Stimulated activated CD4-positive, alpha-beta T cell treated with anti-CD3 and anti-CD28 coated beads, TNF-alpha, amount 100 ng/mL, for 4 hours (primary cell): ENCODE measurements at places on chromosomes 7 and 10.

GRCh38 chr7:15947754-15948153, 261.3 kb upstream of the MEOX2 start:
- no peak for DNase-seq

DNA sequence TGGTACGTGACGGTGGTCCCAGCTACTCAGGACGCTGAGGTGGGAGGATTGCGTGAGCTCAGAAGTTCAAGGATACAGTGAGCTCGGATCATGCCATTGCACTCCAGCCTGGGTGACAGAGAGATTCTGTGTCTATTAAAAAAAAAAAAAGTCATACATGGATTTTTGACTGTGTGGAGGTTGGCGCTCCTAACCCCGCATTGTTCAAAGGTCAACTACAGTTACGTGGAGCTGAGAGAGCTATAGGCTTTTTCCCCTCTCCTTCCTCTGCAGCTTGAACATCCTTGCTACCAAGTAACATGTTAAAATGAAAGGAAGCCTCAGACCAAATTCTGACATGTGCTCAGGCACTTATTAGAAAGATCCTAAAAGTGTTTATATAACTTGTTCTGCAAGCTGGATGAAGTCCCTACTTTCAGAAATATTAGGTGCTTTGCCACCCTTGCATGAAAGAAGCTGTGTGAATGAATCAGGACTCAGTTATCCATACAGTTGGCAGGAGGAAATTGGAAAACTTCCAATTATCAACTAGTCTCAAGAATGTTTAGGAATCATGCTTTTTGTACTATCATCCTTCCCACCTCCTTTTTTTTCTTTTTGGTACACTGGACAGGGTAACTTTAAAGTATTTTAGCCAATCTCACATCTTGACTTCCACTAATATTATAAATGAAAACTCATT, 12.5 kb upstream of the ST7 start:
- no peak for DNase-seq

- DNase-seq: no peak
These were observed 293.9 kb downstream of the CCDC3 start for GRCh38 chr10:12707461-12708185.

- no peak for DNase-seq
These were observed 94.3 kb downstream of the DLG5 start for GRCh38 chr10:77832238-77832637.

- no peak for DNase-seq
These were observed 4.8 kb downstream of the INA start for GRCh38 chr10:103281753-103282152.

DNA sequence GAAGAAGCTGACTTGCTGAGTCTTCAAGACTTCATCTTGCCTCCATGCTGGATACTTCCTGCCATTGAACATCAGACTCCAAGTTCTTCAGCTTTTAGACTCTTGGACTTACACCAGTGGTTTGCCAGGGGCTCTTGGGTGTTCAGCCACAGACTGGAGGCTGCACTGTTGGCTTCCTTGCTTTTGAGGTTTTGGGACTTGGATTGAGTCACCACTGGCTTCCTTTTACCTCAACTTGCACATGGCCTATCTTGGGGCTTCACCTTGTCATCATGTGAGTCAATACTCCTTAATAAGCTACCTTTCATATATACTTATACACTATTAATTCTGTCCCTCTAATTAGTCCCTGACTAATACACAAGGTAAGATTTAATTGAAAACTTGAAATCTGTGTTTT, 361.7 kb upstream of the SEMA3C start:
- DNase-seq: no peak

GRCh38 chr10:308101-308500, 172.8 kb downstream of the ZMYND11 start:
- no peak for DNase-seq

- no peak for DNase-seq
These were observed 2.2 kb downstream of the TRIL start for GRCh38 chr7:28955718-28956607.

GRCh38 chr10:24664991-24665390, 58.7 kb downstream of the ARHGAP21 start:
- DNase-seq: no peak

DNA sequence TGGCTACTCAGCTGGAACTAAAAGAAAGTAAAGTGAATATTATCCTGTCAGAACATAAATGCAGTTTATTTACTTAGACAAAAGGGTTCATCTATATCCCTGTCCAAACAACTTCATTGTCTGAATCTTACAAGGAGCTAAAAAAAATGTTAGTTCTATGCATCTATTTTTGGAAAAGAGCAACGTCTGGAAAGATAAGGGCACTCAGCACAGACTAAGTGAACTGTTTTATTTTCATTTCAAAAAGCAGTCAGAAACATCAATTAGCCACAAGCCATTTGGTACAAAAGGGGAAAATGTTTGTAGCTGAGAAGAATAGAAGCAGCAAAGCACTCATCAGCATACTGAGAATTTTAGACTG, 245.5 kb downstream of the FOXP2 start:
- no peak for DNase-seq

DNA sequence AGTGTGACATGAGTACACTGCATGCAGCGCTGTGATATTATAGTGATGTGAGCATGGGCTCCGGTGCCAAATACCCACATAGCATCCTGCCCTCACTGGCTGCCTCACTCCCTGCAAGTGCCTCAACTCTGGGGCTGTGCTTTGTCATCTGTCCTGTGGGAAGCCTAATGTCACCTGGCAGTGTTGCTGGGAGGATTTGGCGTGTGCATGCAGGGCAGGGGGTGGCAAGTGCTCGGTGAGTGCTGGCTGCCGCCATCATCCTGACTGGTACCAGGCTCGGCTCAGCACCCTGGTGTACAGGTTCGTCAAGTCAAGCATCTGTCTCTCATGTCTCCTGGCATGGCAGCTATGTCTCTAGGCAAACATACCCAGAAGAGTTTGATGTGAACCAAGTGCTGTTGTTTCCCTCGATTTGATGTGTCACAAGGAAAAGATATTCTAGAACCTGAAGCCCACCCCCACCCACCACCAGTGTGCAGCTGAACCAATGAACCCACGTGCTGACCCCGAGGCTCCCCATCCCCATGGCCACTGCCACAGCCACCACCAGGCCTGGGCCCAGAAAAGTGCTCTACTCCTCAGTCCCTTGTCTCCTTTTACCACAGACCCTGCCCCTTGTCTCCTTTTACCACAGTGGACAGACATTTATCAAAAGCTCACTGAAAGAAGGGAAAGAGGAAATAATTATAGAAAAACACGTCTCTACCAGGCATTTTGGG, 135.8 kb downstream of the MAPK8 start:
- no peak for DNase-seq

- no peak for DNase-seq
These were observed 847.1 kb upstream of the MBL2 start for GRCh38 chr10:53619671-53620070.

DNA sequence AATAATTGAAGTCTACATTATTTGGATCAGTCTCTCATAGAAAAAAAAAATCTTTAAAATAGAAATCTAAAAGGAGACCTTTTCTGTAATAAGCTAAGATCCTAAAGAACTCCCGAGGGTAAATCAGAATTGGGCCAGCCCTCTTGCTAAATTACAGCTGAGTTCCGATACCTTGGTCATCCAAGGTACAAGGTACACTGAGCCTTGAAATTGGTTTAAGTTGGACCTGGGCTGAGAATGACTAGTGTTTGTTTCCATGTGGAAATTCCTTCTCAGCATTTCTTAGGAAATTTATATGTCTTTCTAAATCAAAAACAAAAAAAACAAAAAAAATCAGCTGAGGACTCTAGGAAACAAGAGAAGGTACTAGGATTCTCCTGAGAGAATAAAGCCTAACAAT, 64.9 kb downstream of the DNMBP start:
- no peak for DNase-seq

DNA sequence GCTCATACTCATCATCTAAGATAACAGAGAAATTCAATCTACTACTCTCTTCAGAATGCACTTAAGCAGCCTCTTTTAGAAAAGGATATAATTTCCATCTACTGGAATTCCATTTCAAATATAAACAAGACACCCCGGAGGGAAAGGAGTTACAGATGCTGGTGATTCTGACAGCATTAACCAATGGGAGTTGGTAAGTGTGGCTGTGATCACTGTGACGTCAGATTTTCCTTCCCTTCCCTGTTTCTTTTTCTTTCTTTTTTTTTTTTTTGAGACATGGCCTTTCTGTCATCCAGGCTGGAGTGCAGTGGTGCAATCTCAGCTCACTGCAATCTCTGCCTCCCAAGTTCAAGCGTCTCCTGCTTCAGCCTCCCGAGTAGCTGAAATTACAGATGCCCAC, 106.6 kb downstream of the ACTR3B start:
- no peak for DNase-seq

GRCh38 chr7:105450177-105450861, 61.6 kb upstream of the SRPK2 start:
- DNase-seq: no peak

DNA sequence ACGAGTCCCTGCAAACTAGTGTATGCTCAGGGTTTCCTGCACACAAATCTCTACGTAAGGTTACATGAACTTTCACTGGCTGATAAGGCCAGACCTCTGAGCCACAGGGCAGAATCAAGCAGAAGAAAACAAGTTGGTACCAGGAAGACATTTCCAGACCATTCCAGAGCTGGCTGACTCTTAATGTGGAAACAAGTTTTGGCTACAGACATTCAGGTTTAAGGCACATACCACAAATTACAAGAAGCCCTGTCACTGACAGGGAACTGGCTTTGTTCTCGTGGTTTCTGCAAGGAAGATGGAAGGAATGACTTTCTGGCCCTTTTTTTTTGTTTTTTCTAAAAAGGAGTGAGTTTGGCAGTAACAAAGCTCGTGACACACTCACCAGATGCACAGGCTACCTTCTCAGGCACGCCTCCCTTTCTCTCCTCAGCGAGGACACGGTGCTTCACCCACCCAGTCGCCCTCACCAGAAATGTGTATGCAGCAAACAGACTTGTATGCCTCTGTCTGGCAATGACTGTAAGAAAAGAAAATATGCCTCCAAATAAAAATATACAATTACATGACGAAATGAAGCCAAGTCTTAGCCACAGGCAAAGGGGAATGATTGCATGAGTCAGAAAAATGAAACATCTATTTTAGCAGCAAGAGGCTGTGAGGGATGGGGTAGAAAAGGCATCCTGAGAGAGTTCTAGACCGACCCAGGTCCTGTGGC, 22.6 kb downstream of the PLAC9 start:
- DNase-seq: no peak

- DNase-seq: no peak
These were observed 389.0 kb downstream of the GRID1 start for GRCh38 chr10:85977642-85978041.

- no peak for DNase-seq
These were observed 97.5 kb downstream of the DNAJB9 start for GRCh38 chr7:108667216-108667615.

- no peak for DNase-seq
These were observed 12.4 kb upstream of the MTERF1 start for GRCh38 chr7:91892821-91893340.

- DNase-seq: no peak
These were observed 36.2 kb upstream of the EFCAB10 start for GRCh38 chr7:105617280-105618015.

- DNase-seq: no peak
These were observed 379.7 kb downstream of the RPS24 start for GRCh38 chr10:78413076-78414055.

DNA sequence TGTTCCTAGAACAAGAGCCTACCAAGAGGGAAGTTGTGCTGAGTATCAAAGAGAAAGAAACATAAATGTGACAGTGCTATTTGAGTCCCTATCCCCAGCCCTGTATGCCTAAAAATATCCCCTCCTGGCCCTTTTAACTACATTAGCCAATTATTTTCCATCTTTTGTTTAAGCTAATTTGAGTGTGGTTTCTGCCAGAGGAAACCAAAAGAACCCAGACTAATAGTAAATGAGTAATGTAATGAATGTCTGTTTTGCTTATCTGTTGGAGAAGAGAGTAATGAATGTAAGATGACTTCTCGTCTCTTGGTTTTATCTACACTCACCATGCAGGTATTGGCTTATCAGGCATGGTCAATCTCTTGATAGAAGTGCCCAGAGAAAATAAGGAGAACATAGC, 134.4 kb upstream of the CDK1 start:
- no peak for DNase-seq

GRCh38 chr7:26534649-26535482, 243.2 kb downstream of the SNX10 start:
- DNase-seq: no peak

DNA sequence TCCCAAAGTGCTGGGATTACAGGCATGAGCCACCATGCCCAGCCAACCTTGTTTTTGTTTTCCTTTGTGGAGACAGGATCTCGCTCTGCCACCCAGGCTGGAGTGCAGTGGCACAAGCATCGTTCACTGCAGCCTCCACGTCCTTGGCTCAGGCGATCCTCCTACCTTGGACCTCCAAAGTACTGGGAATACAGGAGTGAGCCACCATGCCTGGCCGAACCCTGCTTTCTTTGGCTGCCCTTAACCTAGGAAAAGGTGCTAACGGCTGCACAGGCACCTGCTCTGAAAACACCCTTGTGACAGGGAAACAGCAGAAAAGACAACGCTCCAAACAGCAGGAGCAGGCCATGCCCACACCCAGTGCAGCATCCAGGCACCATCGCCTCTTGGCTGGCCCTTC, 71.9 kb downstream of the OAT start:
- no peak for DNase-seq

GRCh38 chr10:91340613-91341362, 69.4 kb upstream of the HECTD2 start:
- no peak for DNase-seq

DNA sequence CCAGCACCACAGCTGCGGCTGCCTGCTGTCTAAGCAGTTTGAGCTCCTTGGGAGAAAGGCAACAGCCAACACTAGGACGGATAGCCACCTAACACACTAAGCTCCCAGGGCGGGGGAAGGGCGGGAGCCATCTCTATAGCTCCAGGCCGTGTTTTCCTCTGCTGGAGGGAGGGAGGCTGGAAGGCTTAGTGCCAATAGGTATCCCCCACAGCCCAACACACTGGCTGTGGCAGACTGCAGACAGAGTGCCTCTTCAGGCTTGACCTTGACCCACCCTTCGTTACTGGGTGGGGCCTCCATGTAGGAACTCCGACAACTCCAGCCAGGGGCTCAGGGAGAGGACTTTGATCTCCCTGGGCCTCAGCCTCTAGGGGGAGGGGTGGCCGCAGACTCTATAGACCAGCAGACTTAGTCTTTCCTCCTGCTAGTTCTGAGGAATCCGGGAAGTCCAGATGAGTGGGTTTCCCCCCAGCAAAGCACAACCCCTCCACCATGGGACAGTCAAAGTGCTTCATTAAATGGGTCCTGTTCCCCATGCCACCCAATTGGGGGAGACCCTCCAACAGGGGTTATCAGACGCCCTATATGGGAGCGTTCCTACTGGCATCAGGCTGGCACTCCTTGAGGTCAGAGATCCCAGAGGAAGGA, 314.4 kb upstream of the MKI67 start:
- no peak for DNase-seq

- peak; percentile 28 for DNase-seq
These were observed 11.9 kb downstream of the FLNC start for GRCh38 chr7:128841921-128842673.

DNA sequence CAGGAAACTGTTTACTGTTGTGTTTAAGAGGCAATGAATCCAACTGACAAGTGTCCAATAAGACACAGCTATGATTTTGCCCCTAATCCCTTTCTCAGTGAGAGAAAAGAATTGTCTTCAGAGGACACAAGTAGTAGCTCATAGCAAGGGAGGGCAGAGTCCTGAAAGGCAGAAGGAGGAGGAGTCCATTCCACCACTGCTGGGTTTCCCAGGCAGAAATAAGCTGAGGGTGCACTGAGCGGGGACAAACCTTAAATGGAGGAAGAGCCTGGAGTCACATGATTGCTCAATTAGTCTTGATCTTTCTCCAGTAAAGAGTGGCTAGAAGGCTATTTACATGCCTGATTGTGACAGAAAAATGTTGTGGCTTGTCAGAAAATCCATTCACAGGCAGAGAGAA, 573.8 kb downstream of the POM121L12 start:
- DNase-seq: no peak
